Neuronal stem cell (in vitro differentiated cells): ENCODE measurements at places on chromosomes 7 and 10.

DNA sequence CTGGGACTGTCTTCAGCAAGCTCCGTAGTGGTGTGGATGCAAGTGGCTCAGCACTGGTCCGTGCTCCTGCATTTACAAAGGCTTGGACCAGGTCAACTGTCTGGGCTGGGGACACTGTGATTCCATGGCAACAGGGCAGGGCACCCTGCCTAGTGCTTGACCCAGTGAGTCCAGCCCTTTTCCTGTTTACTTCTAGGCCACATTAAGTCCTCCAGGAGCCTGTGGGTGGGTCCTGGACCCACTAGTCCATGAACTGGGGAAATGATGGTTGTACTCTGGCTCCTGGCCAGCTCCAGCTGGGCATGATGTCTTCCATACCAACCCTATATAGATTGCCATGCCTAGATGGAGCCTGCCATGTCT, 152.0 kb downstream of the RPS24 start:
- no peak for DNase-seq

- no peak for DNase-seq
These were observed 5.0 kb downstream of the NUP205 start for GRCh38 chr7:135562720-135563119.

- DNase-seq = no peak
These were observed 21.5 kb downstream of the RBM33 start for GRCh38 chr7:155665957-155666287.

GRCh38 chr7:2460188-2460587, 16.0 kb downstream of the GRIFIN start:
- no peak for DNase-seq

GRCh38 chr10:96367470-96367869, 8.7 kb upstream of the OPALIN start:
- DNase-seq = no peak

- no peak for DNase-seq
These were observed 411.5 kb downstream of the GALNT17 start for GRCh38 chr7:71543396-71543795.

- no peak for DNase-seq
These were observed 479.5 kb downstream of the SDK1 start for GRCh38 chr7:3780525-3780924.

- no peak for DNase-seq
These were observed 557.4 kb upstream of the VSTM2A start for GRCh38 chr7:53984776-53985175.

DNA sequence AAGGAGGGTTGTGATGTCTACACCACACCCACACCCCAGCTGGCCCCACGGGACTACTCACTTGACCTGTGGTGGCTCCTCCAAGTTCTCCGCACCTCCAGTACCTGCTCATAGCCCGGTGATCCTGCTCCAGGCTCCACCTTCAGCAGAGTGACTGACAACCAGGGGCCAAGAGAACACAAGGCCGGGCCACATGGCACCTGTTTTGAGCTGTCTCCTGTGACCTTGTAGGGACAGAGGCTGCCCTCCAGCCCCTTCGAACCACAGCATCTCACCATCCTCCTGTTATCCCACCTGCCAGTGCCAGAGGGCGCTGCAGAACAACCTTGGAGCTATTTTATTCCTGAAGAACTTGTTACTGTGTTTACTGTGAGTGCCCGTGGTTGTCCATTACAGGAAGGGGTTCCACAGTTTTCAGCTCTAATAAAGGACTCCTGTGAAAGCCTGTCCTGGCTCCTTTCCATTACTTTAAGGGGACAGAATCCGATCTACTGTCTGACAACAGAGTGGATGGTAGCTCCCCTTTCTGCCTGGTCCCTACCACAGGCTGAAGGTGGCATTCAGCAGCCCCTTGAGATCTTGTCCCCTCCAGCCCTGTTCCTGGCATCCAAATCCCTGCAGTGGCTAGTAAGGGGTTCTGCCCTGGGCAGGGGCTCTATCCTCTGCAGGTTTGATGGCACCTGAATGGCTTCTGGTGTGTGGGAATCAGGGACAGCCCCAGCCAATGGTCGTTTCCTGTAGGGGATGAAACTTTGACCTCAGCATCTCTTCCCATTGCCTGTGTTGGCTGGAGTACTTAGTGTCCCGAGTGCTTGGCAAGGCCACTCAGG, 50.8 kb downstream of the C10orf120 start:
- peak; percentile 65 for DNase-seq

- peak; percentile 15 for DNase-seq
These were observed 194.2 kb downstream of the SLC25A13 start for GRCh38 chr7:96127746-96128145.

GRCh38 chr10:2111965-2112364, 374.6 kb upstream of the ADARB2 start:
- DNase-seq = no peak

GRCh38 chr7:77529279-77529678, 7.8 kb upstream of the PTPN12 start:
- no peak for DNase-seq

- DNase-seq = peak; percentile 70
These were observed 12.7 kb upstream of the AKR1B10 start for GRCh38 chr7:134514663-134515062.

DNA sequence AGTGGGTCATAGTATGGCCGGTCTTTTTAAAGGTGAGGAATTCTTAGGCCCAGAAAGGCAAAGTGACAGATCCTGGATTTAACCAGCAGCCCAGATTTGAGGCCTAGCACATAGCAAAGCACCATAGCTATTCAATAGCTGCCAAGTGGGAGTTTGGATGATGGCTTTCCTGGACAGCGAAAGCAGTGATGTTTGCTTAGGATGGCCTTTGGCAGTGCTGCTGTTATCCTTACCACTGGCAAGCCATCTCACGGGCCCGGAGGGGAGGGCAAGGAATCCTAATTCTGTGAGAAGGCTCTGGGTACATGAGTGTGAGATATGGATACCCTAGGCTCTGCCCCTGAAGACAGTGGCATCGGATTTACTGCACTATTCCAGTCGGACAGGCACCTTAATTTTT, 50.4 kb downstream of the TCF7L2 start:
- no peak for DNase-seq

- no peak for DNase-seq
These were observed 16.3 kb upstream of the SLC29A4 start for GRCh38 chr7:5266191-5267028.
